Heart right ventricle (tissue), 16 donors: ENCODE measurements at places on chromosomes 12 and 14. TPM values are rescaled to one million over a fixed set of nuclear protein-coding genes. Genes with fewer than 3 reads are reported as not detected.

HOXC11 gene
- not detected for polyA plus RNA-seq

FOXG1 gene
- not detected for polyA plus RNA-seq

TEX22 gene
- polyA plus RNA-seq, result 0.22 TPM

LRCOL1 gene
- 0.17 TPM for polyA plus RNA-seq

PPHLN1 gene
- polyA plus RNA-seq, result 15.4 TPM

PRPF39 gene
- 39.5 TPM for polyA plus RNA-seq

PTCSC3 gene
- not detected for polyA plus RNA-seq

EML5 gene
- 0.22 TPM for polyA plus RNA-seq

SLC4A8 gene
- 0.12 TPM for polyA plus RNA-seq

ARHGAP9 gene
- polyA plus RNA-seq, result 1.8 TPM

GLI1 gene
- polyA plus RNA-seq, result 0.15 TPM

TMEM119 gene
- polyA plus RNA-seq, result 2.2 TPM

SYCP3 gene
- polyA plus RNA-seq, result 0.07 TPM

NTN4 gene
- polyA plus RNA-seq, result 27.7 TPM

CPNE6 gene
- not detected for polyA plus RNA-seq

CAPZA3 gene
- polyA plus RNA-seq, result not detected

NRXN3 gene
- 0.23 TPM for polyA plus RNA-seq

PLEKHG7 gene
- not detected for polyA plus RNA-seq

GPR84 gene
- polyA plus RNA-seq, result 0.45 TPM

FOXA1 gene
- polyA plus RNA-seq, result not detected

B4GALNT1 gene
- 5.3 TPM for polyA plus RNA-seq

MRPL42 gene
- polyA plus RNA-seq, result 17.4 TPM

GZMB gene
- polyA plus RNA-seq, result 0.46 TPM

SCFD1 gene
- polyA plus RNA-seq, result 98.6 TPM

LUM gene
- polyA plus RNA-seq, result 25.1 TPM

BCL2L14 gene
- not detected for polyA plus RNA-seq

KRT6B gene
- 0.06 TPM for polyA plus RNA-seq

SARNP gene
- 90.3 TPM for polyA plus RNA-seq

PCED1B gene
- 1.6 TPM for polyA plus RNA-seq

KRT2 gene
- polyA plus RNA-seq, result not detected

SYNDIG1L gene
- polyA plus RNA-seq, result 0.03 TPM

TEX52 gene
- not detected for polyA plus RNA-seq

C12orf42 gene
- not detected for polyA plus RNA-seq

EIF2S3B gene
- 0.16 TPM for polyA plus RNA-seq

OR4E2 gene
- polyA plus RNA-seq, result not detected

DNAI7 gene
- polyA plus RNA-seq, result 0.15 TPM

GALNT9 gene
- not detected for polyA plus RNA-seq

TBX5 gene
- 30.2 TPM for polyA plus RNA-seq

CCDC177 gene
- not detected for polyA plus RNA-seq

ACSS3 gene
- 11.3 TPM for polyA plus RNA-seq

CDH24 gene
- polyA plus RNA-seq, result 9.1 TPM

SIX6 gene
- not detected for polyA plus RNA-seq

NOP9 gene
- 10.7 TPM for polyA plus RNA-seq

SERPINA9 gene
- polyA plus RNA-seq, result not detected

KRT75 gene
- polyA plus RNA-seq, result not detected

PPFIA2 gene
- 0.32 TPM for polyA plus RNA-seq

TSHR gene
- polyA plus RNA-seq, result 0.04 TPM

SMIM41 gene
- not detected for polyA plus RNA-seq

LTB4R gene
- 3.2 TPM for polyA plus RNA-seq

LYZ gene
- 6.3 TPM for polyA plus RNA-seq

SCNN1A gene
- polyA plus RNA-seq, result 0.23 TPM

RDH16 gene
- polyA plus RNA-seq, result 0.59 TPM

VASH1 gene
- 13.2 TPM for polyA plus RNA-seq

ANP32D gene
- not detected for polyA plus RNA-seq

KLRF1 gene
- 0.19 TPM for polyA plus RNA-seq

PLD4 gene
- polyA plus RNA-seq, result 0.07 TPM

CLEC4D gene
- 0.17 TPM for polyA plus RNA-seq

KRT77 gene
- polyA plus RNA-seq, result not detected
